Stimulated activated CD4-positive, alpha-beta T cell treated with anti-CD3 and anti-CD28 coated beads, Interleukin-4, amount 100 ng/mL, for 24 hours (primary cell): ENCODE measurements at places on chromosomes 2 and 18.

DNA sequence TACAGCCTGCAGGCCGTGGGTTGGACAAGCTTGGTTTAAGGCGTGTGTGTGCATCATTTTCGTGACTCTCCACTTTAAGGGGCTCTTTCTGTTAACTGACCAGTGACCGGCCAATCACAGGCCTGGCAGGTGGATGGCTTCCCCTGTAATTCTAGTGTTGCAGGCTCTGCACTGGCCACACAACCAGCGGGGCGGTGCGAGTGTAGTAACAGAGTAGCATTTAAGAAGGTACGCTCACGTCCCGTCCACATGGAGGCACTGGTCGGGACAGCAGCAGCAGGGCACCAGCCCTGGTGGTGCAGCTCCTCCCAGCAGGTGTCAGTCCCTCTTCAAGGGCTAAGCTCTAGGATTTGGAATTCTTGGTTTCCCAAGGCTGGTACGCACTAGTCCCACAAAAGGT is 8.0 kb upstream of the ANO7 start:
- no peak for DNase-seq

DNA sequence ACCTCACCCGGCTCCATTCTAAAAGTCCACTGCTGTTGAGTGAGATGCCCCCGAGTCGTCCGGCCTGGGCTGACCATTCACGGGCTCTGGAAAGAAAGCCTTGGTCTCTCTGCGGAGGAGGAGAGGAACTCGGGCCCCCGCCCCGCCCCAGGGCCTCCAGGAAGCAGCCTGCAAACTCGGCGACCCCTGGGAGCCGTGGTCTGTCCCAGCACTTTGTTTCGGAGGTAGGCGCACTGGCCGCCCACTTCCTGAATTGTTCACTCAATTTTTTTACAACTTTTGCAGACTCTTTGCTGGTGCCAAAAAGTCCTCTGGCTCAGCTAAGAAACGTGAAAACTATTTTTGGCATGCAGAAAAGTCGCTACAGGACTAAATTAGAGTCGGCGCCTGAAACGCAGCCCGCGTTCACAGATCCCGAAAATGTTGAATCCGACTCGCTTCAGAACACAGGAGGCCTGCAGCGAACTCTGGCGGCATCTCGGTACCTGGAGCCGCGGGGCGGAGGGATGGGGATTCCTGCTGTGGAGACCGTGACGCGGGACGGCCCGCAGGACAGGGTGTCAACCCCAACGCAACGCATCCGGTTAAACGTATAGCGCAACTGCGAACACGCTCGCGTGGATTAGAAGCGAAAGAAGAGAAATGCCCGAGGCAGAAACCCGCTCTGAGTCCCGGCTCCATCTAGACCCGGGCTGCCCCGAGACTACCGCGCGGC is 1.5 kb downstream of the PXDN start:
- no peak for DNase-seq

DNA sequence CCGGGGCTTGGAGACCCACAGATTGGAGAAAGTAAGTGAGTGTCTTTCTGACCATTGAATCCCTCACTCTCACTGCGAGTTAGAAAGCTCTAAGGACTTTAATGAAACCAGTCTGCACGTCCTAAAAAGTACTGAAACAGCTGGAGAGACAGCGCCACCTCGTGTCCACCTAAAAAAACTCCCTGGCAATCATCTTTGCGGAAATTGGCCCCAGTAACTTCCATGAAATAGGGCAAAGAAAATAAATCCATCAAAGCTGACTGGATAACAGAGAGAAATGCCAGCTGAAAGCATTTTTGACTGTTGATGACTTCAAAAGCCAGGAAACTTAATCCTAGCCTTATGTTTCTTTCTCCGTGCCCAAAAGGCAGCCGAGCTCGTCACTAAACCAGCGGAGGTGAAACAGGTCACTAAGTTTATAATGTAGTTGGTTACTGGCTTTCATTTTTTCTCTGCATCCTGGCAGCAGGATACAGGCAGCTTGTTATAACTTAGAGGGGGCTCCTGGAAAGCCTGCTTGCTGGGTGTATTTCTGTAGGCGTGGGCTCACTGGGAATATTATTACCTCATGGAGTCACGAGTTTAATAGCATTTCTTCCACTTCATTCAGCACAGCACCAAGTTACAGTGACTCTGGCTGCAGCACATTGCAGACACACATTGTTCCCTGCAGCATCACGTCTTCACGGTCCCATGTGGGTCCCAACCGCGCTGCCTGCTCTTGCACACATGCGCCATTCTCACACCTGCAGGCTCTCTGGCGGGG is 266.5 kb downstream of the HRH4 start:
- DNase-seq, result peak; percentile 42

DNA sequence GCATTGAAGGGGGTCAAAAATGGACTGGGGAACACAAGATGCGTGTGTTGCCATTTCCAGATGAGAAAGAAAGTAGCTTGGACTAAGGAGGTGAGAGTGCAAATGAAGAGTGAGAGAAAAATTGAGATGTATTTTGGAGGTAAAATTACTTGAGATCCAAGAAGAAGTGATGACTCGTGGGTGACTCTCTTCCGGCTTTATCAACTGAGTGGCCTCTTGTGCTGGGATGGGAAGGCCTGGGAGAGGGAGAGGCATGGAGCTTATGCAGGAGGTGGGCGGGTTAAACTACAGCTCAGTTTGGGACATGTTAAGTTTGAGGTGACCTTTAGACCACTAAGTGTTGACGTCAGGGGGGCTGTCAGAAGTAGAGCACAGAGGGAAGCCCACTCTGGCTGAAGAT is 34.9 kb downstream of the SULT1C2 start:
- no peak for DNase-seq

GRCh38 chr2:127626175-127626574 is 19.8 kb upstream of the GPR17 start:
- DNase-seq, result no peak

DNA sequence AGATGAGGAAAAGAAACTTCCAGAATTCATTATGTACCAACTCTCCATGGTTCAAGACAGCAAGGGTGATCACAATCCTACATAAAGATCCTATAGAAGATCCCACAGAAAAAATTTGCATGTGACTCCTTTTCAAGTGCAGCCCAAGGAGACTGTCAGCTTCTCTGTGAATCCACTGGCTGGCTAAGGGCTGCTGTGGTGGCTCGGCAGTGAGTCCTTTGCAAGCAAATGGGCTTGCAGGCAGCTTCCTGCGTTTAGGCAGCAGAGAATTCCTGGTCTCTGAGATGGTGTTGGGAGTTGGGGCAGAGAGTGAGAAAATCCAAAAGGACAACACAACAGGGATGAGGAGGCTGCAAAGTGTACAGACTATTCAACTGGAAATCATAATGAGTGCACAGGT is 43.4 kb downstream of the NABP1 start:
- no peak for DNase-seq

GRCh38 chr2:443741-444140 is 155.8 kb upstream of the ALKAL2 start:
- DNase-seq, result no peak

DNA sequence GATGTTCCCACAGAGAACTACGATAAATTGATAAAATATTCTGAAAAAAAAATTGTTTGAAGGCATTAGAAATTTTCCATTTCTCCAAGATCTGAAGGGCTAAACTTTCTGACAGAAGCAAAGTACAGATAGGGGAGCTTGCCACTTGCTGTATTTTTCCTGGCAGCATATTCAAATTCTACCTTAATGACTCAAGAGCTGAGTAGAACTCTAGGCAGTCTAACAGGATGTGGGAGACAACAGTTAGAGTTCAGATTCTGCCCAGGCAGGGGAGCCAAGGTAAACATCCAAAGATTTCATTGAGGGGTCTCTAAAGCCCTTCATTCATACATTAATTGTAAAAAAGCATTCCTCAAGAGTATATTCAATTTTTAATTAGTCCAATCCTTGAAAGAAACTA is 46.0 kb upstream of the RIT2 start:
- no peak for DNase-seq

DNA sequence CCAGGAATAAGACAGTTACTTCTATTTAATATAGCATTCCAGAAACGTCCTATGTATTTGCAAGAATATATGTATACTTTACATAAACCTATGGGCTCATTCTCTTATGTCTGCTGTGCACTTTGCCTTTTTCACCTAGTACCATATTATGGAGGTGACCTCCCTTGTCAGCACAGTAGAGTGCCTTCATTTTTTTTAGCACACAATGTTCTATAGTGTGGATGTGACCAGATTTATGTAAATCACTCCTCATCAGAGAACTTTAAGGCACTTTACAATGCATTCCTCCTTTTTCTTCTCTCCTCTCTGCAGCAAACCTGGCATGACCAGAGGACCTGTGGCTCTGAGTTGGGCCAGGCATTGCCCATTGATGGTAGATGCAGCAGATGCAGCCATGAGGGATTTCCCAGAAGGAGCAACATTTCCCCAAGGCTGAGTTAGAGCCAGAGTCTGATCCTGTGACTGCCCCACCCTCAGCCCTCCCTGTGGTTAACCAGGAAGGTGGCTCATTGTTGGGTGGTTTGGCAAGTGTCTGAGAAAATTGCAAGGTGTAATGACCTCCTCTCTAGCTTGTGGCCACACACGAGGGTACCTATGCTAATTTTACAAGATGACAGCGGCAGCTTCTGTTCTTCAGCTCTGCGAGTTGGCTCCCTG is 76.5 kb upstream of the DLX2 start:
- DNase-seq, result no peak

- DNase-seq, result no peak
Observed at GRCh38 chr2:174473796-174474195, 13.0 kb downstream of the GPR155 start.

GRCh38 chr2:175854665-175855064 is 147.4 kb downstream of the LNPK start:
- no peak for DNase-seq

DNA sequence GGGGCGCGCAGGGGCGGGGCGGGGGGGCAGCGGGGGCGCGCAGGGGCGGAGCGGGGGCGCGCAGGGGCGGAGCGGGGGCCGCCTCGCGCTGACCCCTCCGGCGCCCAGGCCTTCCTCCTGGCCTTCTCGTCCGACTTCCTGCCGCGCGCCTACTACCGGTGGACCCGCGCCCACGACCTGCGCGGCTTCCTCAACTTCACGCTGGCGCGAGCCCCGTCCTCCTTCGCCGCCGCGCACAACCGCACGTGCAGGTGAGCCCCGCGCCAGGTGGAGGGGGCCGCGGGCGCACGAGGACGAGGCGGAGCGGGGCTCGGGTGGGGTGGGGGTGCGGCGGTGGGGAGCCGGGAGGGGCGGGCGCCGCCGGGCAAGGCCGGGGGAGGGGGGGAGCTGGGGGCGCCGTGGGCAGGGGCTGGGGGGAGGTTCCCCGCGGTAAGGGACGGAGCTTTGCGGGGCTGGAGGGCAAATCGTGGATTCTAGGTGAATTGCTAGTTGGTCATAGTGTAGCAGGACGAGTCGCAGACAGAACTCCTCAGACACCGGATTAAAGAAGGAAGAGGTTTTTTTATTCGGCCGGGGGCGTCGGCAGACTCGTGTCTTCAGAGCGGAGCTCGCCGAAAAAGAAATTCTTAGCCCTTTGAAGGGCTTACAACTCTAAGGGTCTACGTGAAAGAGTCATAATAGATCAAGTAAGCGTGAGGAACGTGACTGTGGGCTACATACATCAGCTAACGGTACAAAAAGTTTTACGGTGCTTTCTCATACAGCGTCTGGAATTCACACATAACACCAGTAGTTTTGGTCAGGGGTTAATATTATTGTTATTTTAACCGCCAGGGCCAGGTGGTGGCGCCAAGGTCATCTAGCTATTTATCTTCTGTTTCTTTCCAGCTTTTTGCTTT is 29.9 kb downstream of the ANO7 start:
- peak; percentile 30 for DNase-seq

- DNase-seq, result peak; percentile 80
Observed at GRCh38 chr2:230793572-230794359, 71.0 kb upstream of the ITM2C start.

- no peak for DNase-seq
Observed at GRCh38 chr2:50538147-50538546, 493.8 kb downstream of the NRXN1 start.

GRCh38 chr2:195319112-195319460 is 337.9 kb upstream of the SLC39A10 start:
- no peak for DNase-seq

- DNase-seq, result no peak
Observed at GRCh38 chr2:95310216-95310615, 13.1 kb downstream of the KCNIP3 start.

DNA sequence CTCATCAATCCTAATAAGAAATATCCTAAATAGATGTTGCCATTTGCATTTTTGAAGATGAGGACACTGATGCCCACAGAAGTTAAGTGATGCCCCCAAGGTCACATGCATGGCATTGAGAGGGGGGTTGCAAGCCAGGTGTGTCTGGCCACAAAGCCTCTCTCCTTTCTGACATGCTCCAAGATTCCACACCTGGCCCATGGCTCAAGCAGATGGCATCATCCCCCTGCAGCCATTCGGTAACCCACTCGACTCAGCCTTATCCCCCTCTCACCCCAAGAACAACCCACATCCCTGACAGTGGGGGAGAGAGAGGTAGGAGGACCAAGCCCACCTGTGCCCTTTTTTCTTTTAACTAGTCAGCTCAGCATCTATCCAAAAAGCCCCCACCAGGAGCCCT is 16.5 kb upstream of the TEX51 start:
- no peak for DNase-seq

GRCh38 chr2:58540681-58541080 is 299.6 kb upstream of the FANCL start:
- DNase-seq, result no peak

DNA sequence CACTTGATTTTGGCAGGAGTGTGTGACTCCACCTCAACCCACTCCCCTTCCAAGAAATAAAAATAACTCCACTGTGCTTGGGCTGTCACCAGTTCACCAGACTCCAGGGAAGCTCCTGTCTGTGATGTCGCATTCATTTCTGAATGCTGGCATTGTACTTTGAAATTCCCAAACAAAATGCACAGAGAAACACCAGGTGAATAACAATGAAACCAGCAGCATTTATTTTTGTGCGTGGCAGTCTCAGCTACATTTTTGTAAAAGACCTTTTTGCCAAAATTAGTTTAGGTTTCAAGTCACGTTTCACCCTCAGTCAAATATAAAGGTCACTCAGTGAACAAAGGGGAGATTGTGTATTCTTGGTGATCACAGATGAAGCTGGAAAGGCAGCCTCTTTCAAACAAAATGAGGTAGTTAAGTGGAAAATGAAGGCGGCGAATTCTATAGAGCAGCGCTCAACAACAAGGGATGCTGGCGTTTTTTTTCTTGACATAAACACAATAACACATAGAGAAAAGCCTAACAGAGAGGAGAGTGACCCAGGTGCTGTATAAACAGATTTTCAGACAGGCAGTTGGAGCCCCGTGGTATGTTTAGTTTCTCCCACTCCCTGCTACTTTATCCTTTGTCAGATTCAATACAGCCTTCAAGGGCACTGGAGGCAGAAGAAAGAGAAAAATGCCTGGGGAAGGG is 210.3 kb upstream of the GCFC2 start:
- DNase-seq, result no peak

- DNase-seq, result peak; percentile 72
Observed at GRCh38 chr2:109128048-109128615, 873 bp upstream of the SH3RF3 start.
